ENCODE measurements at places on chromosomes 3 and 15.

- no peak for DNase-seq
Measured at GRCh38 chr3:182862159-182862860, 69.0 kb downstream of the ATP11B start.

GRCh38 chr3:50165910-50166538 is 10.9 kb downstream of the SEMA3F start:
- no peak for DNase-seq

DNA sequence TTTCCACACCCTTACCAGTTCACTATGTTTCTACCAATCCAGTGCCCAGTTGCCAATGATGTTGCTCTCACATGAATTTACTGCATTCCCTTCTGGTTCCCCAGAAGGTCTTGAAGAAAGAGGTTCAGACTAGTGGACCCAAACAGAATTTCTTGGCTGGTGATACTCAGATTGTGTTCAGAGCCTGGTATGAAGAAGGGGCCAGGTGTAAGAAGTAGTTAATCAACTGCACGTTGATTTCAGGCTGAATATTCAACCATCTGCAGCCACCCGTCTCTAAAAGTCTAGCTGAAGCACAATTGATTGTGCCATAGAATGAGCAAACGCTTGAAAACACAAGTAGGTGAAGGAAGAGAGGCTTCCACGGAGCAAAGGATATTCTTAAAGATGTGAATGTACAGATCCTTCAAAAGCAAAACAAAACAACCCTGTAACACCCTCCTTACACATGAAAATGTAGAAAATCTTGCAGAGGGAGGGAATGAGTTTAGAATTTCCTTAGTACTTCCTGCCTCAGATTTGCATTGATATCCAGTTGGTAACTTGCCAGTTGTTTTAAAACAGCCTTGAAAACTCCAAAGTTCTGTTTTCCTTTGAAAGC is 4.7 kb downstream of the RBMS3 start:
- DNase-seq = no peak

DNA sequence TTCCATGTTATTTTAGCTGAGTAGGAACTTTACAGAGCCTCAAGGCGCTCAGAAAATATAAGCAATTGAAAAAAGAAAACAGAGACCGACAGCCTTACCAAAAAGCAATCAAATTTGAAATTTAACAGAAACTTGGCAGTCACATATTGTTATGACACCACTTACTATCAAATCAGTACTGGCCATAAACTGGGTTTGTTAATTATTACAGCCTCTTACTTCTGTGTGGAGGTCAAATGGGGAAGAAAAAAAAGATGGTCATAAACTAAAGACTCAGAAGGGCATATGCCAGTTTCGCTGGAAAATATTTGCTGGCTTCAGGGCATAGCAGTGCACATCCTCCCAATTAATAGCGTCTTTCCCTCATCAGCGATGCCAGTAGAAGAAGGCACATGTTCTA is 45.5 kb upstream of the SUCLG2 start:
- no peak for DNase-seq

- no peak for DNase-seq
Measured at GRCh38 chr15:67146875-67147381, 81.5 kb downstream of the SMAD3 start.

DNA sequence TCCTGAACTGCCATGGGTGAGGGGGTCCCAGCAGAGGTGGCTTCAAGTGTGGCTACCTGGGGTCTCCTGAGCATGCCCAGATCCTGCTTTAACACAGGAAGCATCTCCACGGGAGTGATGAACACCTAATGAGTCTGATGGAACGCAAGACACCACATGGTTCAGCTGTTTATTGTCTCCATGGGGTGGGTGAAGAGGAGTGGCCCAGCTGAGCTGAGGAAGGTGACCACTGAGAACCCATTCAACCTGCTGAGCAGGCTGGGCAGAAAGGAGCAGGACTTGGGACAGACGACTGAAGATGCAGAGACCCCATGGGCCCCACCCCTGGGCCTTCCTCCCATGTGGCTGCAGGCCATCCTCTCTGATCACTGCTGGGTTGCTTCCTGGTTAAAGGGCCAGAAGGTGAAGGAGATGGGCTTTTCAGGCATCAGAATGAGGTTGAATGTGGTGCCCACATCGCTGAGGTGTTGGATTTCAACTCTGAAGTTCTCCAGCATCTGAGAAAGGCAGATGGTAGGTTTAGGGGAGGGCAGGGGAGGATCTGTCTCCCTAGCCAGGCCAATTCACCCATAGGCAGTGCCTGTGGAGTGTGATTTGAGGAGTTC is 29.7 kb downstream of the CYP11A1 start:
- DNase-seq = no peak

DNA sequence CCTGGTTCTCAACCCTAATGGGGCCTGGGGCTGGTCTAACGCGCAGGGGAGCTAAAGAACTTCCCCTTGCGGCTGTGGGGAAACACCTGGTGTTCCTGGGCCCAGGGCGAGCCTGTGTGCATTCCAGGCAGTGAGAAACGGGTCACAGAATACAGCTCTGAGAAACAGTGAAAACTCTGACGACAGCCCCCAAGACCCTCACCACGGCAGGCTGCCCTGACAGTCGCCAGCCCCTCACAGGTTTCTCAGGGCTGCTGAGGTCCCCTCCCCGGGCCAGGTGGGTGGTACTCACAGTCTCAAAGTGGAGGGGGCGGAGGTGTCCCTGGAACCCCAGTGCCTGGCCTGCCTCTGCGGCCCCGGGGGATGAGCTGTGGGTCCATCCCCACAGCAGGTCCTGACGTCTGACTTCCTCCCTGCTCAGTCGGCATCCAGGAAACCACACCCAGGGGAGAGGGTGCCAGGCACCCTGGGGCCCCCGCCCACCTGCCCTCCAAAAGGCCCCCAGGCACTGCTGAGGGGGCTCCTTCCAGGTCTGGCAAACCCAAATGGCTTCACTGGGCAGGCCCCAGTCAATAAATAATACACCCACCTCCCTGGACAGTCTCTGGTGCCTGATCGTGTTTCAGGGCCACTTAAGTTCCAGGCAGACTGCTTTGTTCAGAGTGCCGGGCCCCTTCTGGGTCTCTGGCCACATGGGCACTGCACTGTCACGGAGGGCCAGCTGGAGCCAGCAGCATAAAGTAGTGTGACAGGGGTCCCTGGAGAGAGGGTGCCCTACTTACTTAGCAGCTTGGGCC is 57.7 kb downstream of the IQSEC1 start:
- peak; percentile 82 for DNase-seq

DNA sequence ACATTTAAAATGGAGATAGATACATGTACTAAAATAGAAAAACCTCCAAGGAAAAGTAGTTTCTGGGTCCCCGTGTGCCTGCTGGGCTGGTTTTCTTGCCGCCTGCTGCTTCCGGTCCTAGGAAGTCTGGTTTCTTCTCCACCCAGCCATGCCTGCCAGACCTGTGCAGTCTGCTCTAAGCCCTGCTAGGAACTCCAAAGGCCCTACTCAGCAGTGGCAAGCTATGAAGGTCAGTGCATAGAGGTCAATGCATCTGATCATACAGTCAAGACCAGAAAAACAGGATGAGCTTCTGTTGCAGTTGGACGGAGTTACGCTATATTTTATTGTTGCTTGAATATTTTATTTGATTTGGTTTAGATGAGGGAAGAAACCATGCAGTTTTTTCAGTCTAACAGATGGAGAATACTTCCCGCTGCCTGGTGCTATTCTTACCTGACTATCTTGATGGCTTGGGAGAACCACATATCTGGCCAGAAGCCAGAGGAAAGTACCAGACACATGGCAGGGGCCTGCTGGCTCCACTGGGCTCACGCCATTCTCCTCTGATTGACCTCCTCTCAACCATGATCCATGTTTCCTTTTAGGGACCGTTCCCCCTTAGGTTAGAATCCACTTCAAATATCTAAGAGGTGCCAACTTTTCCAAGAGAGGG is 226.8 kb upstream of the ST8SIA2 start:
- DNase-seq = no peak

GRCh38 chr3:100650651-100651619 is 41.5 kb downstream of the ADGRG7 start:
- DNase-seq = no peak

- no peak for DNase-seq
Measured at GRCh38 chr3:47002171-47003055, 22.9 kb downstream of the NBEAL2 start.

DNA sequence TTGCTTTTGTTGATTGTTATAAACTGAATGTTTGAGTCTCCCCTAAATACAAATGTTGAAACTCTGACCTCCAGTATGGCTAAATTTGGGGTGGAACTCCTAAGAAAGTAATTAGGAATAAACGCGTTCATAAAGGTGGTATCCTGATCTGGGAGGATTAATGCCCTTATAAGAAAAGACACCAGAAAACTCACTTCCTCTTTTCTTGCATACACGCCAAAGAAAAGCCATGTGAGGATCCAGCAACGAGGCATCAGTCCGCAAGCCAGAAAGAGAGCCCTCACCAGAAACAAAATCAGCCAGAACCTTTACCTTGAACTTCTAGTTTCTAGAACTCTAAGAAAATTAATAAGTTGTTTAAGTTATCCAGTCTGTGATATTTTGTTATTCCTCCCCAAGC is 37.4 kb upstream of the AZI2 start:
- DNase-seq = no peak

GRCh38 chr3:76943671-76944070 is 96.2 kb upstream of the ROBO2 start:
- DNase-seq = no peak

DNA sequence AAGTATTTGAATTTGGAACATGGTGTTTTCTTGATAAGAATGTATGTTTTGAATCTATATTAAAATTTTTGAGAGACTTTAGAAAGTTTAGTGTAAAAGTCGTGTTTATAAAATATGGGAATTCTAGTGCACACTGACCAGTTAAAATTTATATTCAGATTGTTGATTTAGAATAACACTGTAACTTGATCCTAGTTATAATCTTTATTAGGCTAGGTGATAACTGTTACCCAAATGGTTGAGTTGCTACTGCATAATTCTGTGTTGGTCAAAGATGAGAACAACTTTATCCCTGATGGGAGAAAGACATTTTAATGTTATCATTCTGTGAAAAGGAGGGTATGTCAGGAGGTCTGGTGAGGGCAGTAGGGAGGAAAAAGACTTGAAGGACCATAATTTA is 249.3 kb downstream of the UBE2E2 start:
- no peak for DNase-seq

- no peak for DNase-seq
Measured at GRCh38 chr3:143973259-143974021, 1.8 kb downstream of the DIPK2A start.

- no peak for DNase-seq
Measured at GRCh38 chr3:102473648-102474047, 38.8 kb downstream of the ZPLD1 start.

DNA sequence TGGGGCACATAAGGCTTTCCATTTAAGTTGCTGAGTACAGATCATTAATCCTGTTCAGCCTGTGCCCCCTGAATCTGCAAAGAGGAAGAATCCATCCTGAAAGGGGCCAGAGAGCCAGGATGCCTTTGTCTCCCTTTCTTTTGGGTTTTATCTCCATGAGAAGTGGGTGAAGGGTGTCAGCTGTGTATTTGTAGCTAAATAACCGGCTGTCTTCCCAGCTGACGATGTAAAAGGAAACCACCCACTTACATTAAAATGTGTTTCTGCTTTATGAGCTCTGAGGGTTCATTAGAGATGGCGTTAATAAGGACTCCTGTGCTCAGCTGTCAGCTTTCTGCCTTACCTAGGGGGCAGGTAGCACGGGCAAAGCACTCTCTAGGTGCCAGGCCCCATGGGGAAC is 83.4 kb downstream of the SLCO3A1 start:
- DNase-seq = no peak

GRCh38 chr15:56339594-56339993 is 25.6 kb upstream of the TEX9 start:
- no peak for DNase-seq

DNA sequence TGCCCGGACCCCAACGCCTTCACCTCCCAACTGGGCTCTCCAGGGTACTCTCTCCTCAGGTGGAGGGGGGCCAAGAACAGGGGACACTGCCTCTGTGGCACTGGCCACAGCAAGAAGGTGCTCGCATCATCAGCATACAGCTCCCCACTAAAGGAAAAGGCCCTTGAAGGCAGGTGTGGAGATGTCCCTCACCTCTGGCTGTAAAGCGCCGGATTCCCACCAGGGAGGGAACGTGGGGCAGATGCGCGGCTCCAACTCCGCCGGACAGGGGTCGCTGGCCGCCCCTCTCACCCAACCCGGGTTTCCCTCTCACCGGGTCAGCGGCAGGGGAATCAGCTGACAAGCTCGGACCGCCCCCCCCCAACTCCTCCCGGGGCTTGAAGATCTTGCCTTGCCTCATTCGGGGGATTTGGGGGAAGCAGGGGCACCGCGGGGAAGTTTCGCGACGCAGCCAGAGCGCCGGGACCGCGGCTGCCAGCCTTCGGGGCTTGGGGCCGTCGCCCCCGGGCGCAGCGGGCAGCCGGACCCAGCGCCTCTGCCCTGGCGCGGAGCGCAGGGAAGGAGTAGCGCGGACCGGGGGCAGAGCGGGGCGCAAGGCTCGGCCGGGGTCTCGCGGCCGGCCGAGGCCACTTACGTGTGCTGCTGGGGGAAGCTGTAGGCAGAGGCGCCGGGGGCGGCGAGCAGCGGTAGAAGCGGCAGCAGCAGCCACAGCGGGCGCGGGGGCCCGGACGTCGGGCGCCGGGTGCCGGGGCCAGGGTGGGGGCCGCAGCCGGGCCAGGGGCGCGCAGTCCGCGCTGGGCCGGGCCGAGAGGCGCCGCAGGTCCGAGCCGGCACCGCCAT is 630 bp downstream of the CACNA2D2 start:
- DNase-seq = no peak

DNA sequence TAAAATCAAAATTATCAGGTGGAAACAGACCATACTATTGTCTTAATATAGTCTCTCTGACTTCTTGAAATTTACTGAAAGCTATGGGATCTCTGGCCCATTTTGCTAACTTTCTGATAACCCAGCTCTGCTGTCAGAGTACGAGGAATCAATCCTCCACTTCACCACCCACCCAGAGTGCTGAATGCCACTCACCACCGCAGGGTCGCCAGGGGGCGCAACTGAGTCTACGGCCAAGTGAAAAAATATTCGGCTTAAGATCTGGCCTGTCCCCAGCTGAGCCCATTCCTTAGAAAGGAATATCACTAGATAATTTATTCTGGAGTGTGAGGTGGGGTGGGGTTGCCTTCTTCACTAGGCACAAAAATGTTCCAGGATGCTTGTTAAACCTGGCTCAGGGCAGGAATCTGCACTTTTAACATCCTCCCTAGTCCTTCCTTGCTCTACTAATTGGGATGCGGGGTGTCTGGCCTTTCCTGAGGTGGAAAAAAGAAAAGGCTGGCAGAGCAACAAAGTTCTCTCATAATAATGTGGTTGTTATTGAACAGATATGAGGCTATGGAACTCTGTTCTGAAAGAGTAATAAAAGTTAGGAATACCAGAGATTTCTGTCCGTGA is 520.6 kb downstream of the MFSD1 start:
- peak; percentile 2 for DNase-seq

DNA sequence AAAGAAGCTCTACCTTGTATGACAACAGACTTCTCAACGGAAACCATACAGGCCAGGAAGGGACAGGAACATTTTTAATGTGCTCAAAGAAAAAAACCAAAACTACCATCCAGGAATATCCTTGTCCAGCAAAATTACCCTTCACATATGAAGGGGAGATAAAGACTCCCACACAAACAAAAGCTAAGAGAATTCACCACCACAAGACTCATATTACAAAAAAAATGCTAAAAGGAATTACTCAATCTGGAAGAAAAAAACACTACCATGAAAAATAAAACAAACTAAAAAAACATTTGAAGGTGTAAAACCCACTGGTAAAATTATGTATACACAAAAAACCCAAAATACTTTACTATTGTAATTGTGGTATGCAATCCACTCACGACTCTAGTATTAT is 57.2 kb downstream of the DLG1 start:
- DNase-seq = no peak
